Activated CD4-positive, alpha-beta T cell treated with anti-CD3 and anti-CD28 coated beads, Interleukin-2, amount 50 U/mL, for 24 hours (primary cell): ENCODE measurements at places on chromosomes 13 and 19.

DNA sequence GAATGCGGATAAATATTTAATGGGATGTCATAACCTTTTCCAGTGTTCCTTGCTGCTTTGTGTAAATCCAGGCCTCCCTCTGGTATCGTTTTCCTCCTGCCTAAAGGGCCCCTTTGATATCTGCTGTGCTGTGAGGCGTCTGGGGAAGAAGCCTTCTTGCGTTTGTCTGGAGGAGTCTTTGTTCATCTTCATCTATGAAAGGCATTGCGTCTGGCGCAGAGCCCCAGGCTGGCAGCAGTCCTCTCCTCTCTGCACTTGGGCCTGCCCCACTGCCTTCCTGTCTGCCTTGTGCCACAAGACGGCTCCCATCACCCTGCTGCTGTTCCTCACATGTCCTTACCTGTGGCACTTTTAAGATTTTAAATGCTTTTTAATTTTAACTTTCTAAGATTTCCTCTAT, 9.8 kb downstream of the PROZ start:
- DNase-seq: no peak

DNA sequence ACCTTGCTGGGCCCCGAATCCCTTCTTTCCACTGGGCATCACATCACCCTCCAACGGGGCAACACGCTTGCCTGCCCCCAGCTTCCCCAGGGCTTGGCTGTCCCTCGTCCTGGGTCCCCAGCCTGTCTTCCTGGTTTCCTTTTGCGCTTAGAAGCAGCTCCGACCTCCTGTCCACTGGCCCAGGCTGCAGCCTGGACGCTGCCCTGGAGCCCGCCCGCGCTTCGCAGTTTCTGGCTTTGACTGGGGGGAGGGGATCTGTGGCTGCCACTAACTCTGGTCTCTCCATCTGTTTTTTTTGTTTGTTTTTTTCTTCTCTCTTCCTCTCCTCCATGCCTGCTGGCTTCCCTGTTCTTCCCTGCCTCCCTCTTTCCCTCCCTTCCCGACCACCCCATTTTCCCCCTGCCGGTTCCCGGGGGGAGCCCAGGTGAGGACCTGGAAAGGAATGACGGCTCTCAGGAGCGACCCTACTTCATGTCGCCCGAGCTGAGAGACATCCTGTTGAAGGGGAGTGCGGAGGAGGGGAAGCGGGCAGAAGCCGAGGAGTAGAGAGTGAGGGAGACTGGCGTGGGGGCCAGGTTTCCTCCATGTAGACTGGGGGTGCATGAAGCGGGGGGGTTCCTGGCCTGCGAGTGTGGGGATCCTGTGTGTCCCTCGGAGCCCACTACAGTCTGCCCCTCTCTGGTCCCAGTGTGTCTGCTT, 11.5 kb upstream of the ILF3 start:
- DNase-seq: no peak

GRCh38 chr19:3360421-3361383, 5.7 kb upstream of the NFIC start:
- peak; percentile 64 for DNase-seq

DNA sequence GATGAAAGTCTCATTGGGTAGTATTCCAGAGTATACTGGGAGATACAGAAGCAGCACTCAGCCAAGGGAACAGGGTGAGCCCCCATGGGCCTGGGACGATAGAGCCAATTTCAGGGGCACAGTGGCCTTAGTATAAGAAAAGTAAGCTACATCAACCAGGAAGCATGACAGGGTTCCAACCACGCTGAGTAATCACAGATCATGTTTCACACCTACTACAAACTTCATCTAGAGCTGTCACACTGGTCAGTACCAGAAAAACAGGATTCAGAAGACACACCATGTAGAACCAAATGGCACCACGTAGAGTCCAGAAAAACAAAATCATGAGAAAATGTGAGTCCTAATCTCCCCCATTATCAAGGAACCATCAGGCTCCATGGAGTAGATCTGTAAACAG, 1292.4 kb upstream of the MIR17HG start:
- no peak for DNase-seq

GRCh38 chr13:44449999-44450821, 76.6 kb downstream of the SERP2 start:
- DNase-seq: no peak

DNA sequence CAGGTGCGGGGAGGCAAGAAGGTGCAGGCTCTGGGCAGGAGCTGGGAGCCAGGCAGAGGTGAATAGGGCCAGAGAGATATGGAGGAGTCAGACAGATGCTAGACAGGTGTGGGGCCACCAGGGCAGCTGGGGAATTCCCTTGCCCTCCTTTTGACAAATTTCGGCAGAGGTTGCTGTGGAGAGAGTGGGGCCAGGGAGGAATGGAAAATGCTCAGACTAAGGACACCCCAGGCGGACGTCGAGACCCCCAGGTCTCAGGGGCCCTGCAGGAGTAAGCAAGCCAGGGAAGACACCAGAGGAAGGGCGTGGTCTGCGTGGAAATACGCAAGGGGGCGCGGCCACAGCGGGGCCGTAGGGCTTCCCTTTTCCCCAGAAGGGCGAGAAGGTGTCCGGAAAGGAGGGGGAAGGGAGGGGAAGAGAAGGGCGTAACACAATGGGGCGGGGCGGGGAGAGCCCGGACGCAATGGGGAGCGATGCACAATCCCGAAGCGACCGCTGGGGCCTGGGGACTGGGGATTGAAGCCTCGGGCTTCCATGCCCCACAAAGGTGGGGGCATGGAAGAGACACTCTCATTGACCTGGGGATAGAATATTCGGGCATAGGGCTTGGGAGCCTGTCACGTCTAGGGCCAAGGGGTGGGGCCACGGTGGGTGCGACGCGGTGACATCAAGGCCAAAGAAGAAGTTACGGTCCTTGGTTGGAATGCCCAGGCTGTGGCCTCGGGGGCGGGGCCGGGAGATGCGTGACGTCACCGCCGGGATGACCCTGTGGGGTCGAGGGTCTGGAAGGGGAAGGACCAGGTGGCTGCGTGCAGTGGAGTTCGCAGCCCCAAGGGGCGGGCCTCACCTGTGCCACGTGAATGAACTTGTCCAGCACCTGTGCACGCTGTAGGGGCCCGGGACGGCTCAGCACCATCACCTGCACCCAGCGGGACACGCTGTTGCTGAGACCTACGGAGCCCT, 8.2 kb downstream of the RASGRP4 start:
- no peak for DNase-seq

- no peak for DNase-seq
Measured at GRCh38 chr13:53042877-53043276, 14.3 kb downstream of the OLFM4 start.

DNA sequence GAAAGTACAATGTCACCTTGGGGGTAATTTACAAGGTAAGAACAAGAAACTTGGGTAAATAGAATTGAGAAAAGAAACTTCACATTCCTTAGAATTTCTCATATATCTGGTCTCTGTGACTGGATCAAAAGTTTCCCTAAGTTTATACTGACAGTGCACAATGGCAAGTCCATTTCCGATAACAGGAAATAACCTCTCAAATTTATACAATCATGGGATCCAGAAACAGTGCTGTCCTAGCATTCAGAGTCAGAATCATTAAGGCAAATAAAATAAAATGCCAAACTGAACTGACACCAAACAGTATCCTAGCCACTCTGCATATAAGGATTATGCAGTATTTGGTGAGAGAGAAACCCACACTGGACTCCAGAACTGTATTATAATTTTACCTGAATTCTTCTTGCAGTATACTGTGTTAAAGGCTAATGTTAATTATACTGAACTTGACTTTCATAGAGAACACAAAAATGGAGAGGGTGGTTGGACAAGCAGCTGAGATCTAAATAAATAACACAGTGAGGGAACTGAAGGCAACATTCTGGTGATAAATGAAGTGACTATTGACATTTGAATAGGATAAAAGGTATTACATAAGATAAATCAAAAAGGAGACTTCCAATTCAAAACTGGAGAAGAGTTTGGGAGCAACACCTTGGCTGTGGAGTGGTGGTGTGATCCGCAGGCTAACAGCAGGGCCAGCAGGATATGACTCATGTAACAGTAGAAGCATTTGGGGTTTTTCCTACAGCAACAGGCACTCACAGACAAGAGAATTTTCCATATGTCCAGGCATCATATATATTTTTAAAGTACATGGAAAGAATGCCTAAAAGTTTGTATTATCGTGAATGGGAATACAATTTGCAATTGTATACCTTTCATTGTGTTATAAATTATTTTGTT, 932.5 kb upstream of the MIR17HG start:
- no peak for DNase-seq

DNA sequence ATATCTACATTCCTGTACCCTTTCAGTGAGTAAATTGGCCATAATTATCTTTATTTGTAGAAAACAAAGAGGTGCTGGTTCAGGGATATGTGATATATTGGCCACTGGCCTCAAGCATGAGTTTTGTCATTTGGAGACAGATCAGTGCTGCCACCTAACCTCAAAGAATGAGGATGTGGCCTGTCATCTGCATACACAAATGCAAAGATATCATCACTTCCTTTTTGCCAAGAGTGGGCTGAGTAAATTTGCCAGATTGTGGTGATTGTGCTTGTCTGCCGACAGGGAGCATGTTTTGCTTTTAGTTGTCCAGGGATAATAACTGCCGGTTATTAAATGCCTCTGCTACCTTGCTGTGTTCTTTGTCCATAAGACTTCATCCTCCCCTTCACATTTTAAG, 44.2 kb downstream of the WASF3 start:
- DNase-seq: no peak

DNA sequence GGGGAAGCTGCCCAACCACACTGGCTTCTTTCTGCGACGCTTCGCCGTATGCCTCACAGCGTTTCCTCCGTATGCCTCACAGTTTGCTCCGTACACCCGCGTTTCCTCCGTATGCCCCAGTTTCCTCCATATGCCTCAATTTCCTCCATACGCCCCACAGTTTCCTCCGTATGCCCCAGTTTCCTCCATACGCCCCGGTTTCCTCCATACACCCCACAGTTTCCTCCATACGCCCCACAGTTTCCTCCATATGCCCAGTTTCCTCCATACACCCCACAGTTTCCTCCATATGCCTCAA, 22.6 kb downstream of the GAS6 start:
- DNase-seq: no peak

GRCh38 chr19:32916969-32917615, 47.5 kb upstream of the SLC7A9 start:
- DNase-seq: no peak

DNA sequence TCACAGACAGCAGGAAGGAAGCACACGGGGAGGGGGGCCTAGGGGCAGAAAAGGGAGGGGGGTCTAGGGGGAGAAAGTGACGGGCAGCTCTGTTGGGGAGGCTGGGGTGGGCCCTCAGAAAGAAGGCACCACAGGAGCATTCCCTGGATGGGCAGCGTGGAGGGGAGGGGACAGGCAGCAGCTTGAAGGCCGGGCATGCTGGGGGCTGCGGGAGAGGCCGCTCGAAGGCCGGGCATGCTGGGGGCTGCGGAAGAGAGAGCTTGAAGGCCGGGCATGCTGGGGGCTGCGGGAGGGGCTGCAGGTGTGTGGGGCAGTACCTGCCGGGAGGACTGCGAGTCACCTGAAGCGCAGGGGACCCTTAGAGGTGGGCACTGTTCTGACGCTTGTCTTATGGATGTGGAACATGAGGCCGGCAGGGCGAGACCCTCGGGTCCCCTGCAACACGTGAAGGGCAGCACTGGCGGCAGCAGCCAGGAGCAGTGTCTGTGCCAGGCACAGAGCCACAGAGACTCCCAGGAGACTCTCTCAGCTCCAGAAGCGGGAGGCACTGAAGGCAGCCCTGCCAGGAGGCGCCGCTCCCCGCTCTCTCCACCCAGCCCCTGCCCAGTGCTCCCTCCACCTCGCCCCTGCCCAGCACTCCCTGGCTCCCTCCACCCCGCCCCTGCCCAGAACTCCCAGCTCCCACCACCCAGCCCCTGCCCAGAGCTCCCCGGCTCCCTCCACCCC, 13.3 kb downstream of the ZNF787 start:
- DNase-seq: no peak

GRCh38 chr13:105991622-105992277, 543.7 kb downstream of the EFNB2 start:
- no peak for DNase-seq

- DNase-seq: no peak
Measured at GRCh38 chr13:104355041-104355670, 1288.9 kb upstream of the SLC10A2 start.

DNA sequence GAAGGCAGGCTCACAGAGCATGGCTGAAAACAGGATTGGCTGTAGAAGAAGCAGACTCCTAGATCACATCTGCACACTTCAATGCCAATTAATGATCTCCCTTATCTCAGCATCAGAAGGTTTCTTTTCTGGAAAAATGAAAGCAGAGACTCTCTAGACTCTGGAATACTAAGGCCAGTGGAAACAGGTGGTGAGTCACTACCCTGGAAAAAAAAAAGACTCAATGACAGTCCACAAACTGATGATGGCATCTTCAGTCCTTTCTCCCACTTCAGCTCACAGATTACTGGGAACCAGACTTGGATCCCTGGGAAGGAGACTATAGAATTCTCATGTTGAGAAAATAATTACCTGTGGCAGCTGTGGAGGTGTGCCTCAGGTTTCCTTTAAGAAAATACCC, 47.5 kb upstream of the MBNL2 start:
- DNase-seq: no peak

DNA sequence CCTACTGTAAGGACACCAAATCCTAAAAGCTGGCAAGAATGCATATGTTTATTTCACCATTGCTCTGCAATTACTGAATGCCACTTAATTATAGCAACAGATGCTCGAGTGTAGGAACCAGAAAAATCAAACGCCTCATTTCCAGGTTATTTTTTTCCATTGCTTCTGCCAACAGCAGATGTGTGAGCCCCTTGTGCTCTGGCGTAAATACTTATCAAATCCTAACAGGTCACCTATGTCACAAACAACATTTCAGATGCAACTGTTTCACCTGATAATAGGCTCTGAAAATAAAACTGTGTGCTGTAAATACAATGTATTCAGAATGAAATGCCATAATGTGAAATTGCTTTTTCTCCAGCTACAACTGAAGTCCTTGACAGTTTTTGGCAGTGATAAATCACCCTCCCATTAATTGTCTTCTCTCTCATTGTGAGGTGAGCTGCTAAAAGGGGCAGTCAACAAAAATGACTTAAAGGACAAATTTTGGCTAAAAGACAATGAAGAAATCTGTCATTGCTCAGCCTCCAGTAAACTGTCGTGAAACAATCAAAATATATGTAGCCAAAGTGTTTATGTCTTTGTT, 344.0 kb downstream of the DACH1 start:
- DNase-seq: no peak

DNA sequence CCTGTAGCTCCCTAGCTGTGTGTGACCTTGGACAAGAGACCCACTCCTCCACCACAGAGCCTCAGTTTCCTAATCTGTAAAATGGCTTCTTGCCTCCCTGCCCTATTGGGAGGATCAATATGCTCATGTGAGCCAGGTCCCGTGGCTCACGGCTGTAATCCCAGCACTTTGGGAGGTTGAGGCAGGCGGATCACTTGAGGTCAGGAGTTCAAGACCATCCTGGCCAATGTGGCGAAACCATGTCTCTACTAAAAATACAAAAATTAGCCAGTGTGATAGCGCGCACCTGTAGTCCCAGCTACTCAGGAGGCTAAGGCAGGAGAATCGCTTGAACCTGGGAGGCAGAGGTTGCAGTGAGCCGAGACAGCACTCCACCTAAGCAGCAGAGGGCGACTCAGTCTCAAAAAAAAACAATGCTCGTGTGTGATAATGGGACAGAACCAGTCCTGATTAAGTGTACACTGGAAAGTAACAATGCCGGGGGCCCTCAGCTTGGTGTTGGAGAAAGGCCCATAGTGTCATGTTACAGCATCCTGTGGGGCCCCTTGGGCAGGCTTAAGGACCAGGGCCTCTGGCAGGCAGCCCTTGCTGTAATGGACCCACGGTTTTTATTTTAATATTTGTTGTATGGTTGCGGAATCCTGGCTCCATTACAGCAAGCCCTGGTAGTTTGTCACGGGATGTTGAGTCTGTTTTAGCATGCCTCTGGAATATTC, 6.8 kb downstream of the RPS11 start:
- DNase-seq: no peak

- DNase-seq: peak; percentile 58
Measured at GRCh38 chr19:47186446-47187334, 44.3 kb downstream of the BBC3 start.
